ENCODE measurements at places on chromosomes 3 and 15.

GRCh38 chr3:45330510-45331295 lies 57.7 kb upstream of the LARS2 start:
- DNase-seq, result no peak

GRCh38 chr15:67024314-67024997 lies 40.9 kb upstream of the SMAD3 start:
- DNase-seq, result no peak

DNA sequence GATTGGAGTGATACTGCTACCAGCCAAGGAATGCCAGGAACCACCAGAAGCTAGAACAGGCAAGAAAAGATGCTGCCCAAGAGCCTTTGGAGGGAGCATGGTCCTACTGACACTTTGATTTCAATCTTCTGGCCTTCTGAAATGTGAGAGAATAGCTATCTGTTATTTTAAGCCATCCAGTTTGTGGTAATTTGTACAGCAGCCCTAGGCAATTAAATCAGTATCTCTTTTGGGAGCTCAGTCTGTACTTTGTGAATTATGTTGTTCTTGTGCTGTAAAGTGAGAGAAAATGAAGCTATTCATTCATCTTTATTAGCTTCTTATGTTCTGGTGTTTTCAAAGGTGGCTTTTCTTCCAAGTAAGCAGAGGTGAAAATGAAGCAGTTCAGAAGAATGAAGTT lies 381.3 kb downstream of the PDCD6IP start:
- no peak for DNase-seq

- DNase-seq, result no peak
These were observed 51.3 kb downstream of the CCK start for GRCh38 chr3:42214565-42215283.

DNA sequence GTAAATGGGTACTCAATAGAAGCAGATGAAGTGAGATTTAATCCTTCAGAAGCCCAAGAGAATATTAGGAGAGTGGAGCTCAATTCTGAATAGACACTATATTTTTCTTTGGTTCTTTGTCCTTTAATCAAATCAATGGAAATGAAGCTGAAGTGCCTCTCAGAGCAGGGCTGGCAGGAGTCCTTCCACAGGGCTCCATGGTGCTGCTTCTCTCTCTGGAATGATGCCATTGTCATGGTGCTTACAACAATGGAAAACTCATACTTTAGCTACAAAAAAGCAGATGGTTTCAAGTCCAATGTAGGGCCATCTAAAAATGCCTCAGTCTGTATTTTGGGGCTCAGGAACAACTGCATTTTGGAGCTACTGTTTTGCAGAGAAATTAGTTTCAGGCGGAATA lies 125.1 kb downstream of the SNRK start:
- no peak for DNase-seq

DNA sequence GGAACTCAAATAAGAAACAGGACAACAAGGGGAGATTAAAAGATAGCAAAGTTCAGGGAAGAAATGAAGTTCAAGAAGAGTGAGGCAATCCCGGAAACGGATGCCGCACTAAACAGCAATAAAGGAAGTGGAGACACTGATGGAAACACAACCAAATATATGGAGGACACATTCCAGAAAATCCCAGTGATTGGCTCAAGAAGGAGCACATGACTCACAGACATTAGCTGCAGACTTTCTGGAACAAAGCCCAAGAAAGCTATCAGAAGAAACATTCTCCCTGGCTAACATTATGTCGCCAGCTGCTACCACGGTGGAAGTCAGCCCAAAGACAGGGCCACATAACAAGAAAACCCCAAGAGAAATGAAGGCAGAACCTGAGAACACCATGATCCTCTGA lies 18.1 kb upstream of the VGLL4 start:
- no peak for DNase-seq

DNA sequence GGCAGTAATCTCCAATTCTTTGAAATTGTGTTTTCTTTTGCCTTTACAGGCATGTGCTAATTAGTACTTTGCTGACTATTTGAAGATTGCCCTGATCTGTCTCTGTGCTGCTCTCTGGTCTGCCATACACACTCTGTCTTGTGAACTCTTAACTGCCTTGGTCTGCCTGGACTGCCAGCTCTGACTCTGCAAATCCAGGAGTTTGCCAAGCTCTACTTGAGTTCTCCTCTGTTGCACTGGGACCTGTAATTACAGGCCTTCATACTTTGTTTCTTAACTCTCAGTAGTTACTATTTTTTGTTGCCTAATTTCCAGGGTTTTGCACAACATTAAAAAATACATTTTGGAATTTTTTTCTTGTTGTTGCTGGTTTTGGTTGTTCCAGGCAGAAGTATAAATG lies 155.0 kb downstream of the RSRC1 start:
- no peak for DNase-seq

- DNase-seq, result no peak
These were observed 3.1 kb downstream of the FOXL2NB start for GRCh38 chr3:138950006-138950644.

GRCh38 chr3:14113965-14114635 lies 10.6 kb downstream of the CHCHD4 start:
- DNase-seq, result no peak

GRCh38 chr15:62591842-62592838 lies 427.1 kb upstream of the C2CD4B start:
- DNase-seq, result no peak

DNA sequence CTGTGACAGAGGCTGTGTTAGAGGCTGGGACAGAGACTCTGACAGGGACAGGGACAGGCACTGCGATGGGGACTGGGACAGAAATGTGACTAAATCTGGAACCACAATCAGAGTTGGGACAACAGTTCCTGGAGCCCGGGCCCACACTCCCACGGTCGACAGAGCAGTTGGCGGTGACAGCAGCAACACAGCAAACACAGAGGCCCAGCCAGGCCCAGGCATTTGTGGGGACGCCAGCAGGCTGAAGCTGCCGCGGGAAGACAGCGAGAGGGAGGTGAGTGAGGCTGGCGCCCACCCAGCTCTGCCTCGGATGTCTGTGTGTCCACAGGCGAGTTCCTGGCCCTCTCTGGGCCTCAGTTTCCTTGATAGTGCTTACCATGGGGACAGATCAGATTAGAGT lies 9.3 kb upstream of the HCN4 start:
- no peak for DNase-seq

- DNase-seq, result peak; percentile 2
These were observed 28.4 kb upstream of the SMAD6 start for GRCh38 chr15:66673410-66674322.

- no peak for DNase-seq
These were observed 185.2 kb downstream of the SHOX2 start for GRCh38 chr3:157920822-157921700.

DNA sequence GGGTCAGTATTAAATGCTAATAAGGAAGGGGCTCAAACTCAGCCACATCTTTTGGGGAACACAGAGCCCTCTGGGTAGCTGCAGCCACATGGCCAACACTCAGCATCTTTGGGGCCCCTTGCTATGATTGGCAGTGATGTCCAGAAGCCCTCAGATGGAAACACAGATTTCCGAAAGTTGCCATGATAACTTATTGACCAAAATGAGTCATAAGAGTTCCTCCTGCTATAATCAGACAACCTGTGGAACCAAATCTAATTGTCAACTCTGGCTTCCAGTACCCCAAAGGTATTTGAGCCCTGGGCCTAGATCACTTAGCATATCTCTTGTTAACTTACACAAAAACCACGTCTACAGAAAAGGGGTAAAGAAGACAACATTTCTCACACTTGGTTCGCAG lies 392.2 kb downstream of the KCNH8 start:
- DNase-seq, result no peak

DNA sequence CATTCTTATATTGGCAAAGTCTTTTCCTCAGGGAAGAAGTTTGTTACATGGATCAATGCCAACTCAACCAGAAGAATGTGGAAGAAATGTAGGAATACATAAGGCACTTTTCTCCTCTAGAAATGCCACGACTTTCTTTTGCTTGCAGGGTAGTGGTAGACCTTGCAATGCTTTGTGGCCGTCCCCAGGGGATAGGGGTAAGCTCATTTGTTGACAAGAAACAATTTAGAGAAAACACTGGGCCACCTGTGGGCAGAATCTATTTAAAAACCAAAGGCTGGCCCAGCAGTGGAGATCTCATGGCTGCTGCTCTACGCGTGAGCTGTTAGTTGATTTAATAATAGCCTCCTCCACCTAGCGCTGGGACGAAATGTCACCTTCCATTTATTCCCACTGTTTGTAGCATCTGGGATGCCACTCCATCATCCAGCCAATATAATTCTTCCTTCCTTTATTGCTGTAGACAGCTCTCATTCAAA lies 64.6 kb upstream of the PFN2 start:
- no peak for DNase-seq

GRCh38 chr3:12716605-12717151 lies 42.4 kb downstream of the TMEM40 start:
- DNase-seq, result no peak

GRCh38 chr3:186380622-186381380 lies 18.8 kb upstream of the DGKG start:
- no peak for DNase-seq

- DNase-seq, result no peak
These were observed 166.2 kb upstream of the TBC1D5 start for GRCh38 chr3:17908399-17909191.

- DNase-seq, result no peak
These were observed 16.8 kb downstream of the IL17RB start for GRCh38 chr3:53863145-53863544.

- no peak for DNase-seq
These were observed 125.5 kb upstream of the PRR20G start for GRCh38 chr3:127413318-127413673.

DNA sequence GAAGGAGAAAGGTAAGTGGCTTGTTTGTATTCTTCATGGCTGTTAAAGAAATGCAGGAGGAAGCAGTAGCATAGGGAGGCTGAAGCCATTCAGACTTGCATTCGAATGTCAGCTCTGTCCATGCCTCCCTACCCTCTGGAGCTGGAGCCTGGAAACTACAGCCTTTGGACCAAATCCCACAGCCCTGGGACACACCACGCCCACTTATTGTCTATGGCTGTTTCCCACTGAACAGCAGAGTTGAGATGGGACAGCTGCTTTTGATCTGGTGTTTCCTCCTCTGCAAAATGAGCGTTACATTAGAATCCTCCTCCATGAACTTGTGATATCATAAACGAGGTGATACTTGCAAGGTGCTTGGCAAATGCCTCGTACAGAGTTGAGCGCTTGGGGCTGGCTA lies 3.6 kb downstream of the FAM107A start:
- no peak for DNase-seq

DNA sequence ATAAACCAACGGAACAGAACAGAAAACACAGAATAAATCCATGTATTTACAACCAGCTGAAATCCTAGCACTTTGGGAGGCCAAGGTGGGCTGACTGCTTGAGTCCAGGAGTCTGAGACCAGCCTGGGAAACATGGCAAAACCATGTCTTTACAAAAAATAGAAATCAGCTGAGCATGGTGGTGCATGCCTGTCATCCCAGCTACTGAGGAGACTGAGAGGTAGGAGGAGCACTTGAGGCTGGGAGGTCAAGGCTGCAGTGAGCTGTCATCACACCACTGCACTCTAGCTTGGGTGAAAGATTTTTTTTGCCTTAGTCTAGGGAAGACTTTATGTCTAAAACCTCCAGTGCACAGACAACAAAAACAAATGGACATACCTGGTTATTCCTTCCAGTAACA lies 120.7 kb downstream of the STT3B start:
- DNase-seq, result no peak

GRCh38 chr3:193553586-193553985 lies 1.1 kb downstream of the ATP13A4 start:
- DNase-seq, result no peak

DNA sequence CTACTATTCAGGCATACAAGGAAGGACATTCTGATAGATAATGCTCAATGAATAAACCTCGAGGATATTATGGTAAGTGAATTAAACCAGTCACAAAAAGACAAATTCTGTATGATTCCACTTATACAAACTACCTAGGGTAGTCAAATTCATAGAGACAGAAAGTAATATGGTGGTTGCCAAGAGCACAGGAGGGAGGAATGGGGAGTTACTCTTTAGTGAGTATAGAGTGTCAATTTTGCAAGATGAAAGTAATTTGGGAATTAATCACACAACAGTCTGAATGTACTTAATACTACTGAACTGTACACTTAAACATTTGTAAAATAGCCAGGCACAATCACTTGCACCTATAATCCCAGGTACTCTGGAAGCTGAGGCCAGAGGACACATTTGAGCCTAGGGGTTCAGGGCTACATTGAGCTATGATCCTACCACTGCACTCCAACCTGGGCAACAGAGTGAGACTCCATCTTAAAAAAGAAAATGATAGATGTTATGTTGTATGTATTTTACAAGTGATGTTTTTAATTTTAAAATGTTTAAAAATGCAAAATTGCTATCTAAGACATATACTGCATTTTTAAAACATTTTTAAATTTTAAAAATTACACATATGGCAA lies 91.0 kb downstream of the NPAP1 start:
- no peak for DNase-seq

DNA sequence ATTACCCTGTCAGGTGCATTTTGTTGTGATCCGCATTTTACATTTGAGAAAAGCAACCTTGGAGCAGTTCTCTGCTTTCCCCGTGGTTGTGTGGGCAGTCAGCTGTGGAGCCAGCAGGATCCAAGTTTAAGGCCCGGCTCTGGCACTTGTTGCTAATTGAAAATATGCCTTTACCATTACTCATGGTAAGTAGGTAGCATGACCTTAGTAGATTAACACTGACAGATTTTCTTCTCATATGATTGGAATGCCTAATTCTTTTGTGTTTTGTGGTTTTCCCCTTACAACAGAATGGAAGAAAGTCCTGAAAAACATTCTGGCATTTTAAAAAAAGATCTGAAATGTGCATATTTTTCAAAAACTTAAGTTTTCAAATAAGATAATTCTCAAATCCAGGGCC lies 246.5 kb upstream of the LRRN1 start:
- no peak for DNase-seq

- DNase-seq, result no peak
These were observed 23.7 kb downstream of the XXYLT1 start for GRCh38 chr3:195247086-195247862.

- no peak for DNase-seq
These were observed 18.3 kb downstream of the CFAP161 start for GRCh38 chr15:81152339-81152738.

DNA sequence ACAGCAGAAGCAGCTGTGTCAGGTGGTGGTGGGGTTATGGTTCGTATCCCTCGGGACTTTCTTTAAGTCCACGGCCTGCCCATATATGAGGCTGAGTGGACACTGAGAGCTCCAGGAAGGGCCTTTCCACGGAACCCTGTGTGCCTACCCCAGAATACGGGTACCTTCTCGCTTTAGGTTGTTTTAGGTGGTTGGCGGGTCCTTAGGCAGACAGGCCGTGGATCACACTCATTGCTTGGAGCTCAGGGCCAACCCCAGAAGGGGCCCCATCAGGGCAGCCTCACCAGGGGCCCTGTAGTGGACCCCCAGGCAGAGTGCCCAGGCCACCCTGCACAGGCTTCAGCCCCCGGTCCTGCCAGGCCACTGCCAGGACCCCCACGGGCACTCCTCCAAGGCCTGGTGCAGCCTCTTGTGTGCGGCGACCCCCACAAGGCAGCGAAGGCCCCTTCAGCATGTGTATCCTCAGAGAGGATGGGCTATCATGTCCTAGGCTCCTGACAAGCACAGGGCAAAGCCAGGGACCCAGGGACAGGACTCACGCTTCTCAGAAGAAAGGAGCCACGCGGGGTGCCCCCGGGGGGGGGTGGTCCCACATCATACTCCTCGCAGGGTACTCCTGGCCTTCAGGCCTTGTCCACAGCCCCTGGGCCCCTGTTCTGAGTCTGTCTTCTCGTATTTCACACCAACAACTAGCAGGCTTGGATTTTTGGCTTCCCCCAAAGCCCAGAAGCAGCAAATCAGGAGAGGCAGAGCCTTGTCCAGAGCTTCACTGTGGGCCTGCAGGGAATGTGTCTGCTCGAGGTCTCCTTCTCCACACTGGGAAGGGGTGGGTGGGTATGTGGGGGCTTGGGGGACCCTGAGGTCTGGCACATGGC lies 93.4 kb downstream of the LRRK1 start:
- DNase-seq, result no peak

Measured in CD8-positive, alpha-beta memory T cell (primary cell).